Myometrial cell (primary cell): ENCODE measurements at places on chromosomes 5 and 9. TPM values are rescaled to one million over a fixed set of nuclear protein-coding genes. Genes with fewer than 3 reads are reported as not detected.

BARHL1 gene
- total RNA-seq, result not detected in 2 replicates

MYO10 gene
- 19.0 and 26.1 TPM in 2 replicates for total RNA-seq

CCNJL gene
- total RNA-seq, result not detected in 2 replicates

OR1J4 gene
- total RNA-seq, result not detected in 2 replicates

CORO2A gene
- total RNA-seq, result 1.2 and 1.8 TPM in 2 replicates

INSL4 gene
- total RNA-seq, result not detected in 2 replicates

PKD2L2 gene
- not detected in 2 replicates for total RNA-seq

FAM153A gene
- total RNA-seq, result not detected in 2 replicates

MAP1B gene
- total RNA-seq, result 70.0 and 84.2 TPM in 2 replicates

GRXCR2 gene
- not detected in 2 replicates for total RNA-seq

BTNL3 gene
- total RNA-seq, result not detected in 2 replicates

FOXD4L6 gene
- total RNA-seq, result not detected in 2 replicates

HACD4 gene
- total RNA-seq, result 9.0 and 13.0 TPM in 2 replicates

HAVCR2 gene
- not detected in 2 replicates for total RNA-seq

RANBP17 gene
- 7.2 and 30.7 TPM in 2 replicates for total RNA-seq

DMRTA1 gene
- total RNA-seq, result under 0.01 TPM in 1 of 2 replicates, not detected in the other

PCDHB2 gene
- total RNA-seq, result 0.18 and 0.29 TPM in 2 replicates

CAMK4 gene
- 5.2 and 10.5 TPM in 2 replicates for total RNA-seq

CCL27 gene
- 0.58 TPM in 1 of 2 replicates, not detected in the other for total RNA-seq

NIPAL4 gene
- under 0.01 TPM in 1 of 2 replicates, not detected in the other for total RNA-seq

RMRP gene
- total RNA-seq, result 1,659 and 5,862 TPM in 2 replicates

OR13C3 gene
- total RNA-seq, result not detected in 2 replicates

CA9 gene
- 1.1 TPM in 1 of 2 replicates, not detected in the other for total RNA-seq

CCIN gene
- 0.71 and 1.2 TPM in 2 replicates for total RNA-seq

FOXD4 gene
- not detected in 2 replicates for total RNA-seq

TLX3 gene
- not detected in 2 replicates for total RNA-seq

ZNF462 gene
- 5.0 and 6.1 TPM in 2 replicates for total RNA-seq

FAM151B gene
- 2.9 and 3.2 TPM in 2 replicates for total RNA-seq

TMEFF1 gene
- total RNA-seq, result under 0.01 TPM in 2 replicates

STPG3 gene
- total RNA-seq, result not detected in 2 replicates

GKAP1 gene
- 0.29 and 1.4 TPM in 2 replicates for total RNA-seq

STOM gene
- 97.4 and 117 TPM in 2 replicates for total RNA-seq

PCDHAC2 gene
- total RNA-seq, result not detected in 2 replicates

TXNDC8 gene
- total RNA-seq, result not detected in 2 replicates

ARSI gene
- total RNA-seq, result 1.2 and 1.8 TPM in 2 replicates

C9 gene
- not detected in 2 replicates for total RNA-seq

CYLC2 gene
- not detected in 2 replicates for total RNA-seq

TMEM232 gene
- total RNA-seq, result 1.2 TPM in 1 of 2 replicates, not detected in the other

FST gene
- total RNA-seq, result 1.2 TPM in 2 replicates

SLC6A19 gene
- total RNA-seq, result not detected in 2 replicates

BSPRY gene
- not detected in 2 replicates for total RNA-seq

LPAR1 gene
- 103 and 121 TPM in 2 replicates for total RNA-seq

RFESD gene
- total RNA-seq, result 0.58 and 2.1 TPM in 2 replicates

RGS7BP gene
- not detected in 2 replicates for total RNA-seq

CAPSL gene
- total RNA-seq, result not detected in 2 replicates
